ENCODE measurements at places on chromosomes 12 and 14. TPM values are rescaled to one million over a fixed set of nuclear protein-coding genes. Genes with fewer than 3 reads are reported as not detected.

- no peaks in the 10 kb centered on the region for H3K36me3 ChIP-seq
- no peaks in the 10 kb centered on the region for H3K4me1 ChIP-seq
- no peak for DNase-seq
- no peak overlapping the region for H3K4me3 ChIP-seq
These were observed 180.9 kb upstream of the PDE3A start for GRCh38 chr12:20187456-20187855.

DNA sequence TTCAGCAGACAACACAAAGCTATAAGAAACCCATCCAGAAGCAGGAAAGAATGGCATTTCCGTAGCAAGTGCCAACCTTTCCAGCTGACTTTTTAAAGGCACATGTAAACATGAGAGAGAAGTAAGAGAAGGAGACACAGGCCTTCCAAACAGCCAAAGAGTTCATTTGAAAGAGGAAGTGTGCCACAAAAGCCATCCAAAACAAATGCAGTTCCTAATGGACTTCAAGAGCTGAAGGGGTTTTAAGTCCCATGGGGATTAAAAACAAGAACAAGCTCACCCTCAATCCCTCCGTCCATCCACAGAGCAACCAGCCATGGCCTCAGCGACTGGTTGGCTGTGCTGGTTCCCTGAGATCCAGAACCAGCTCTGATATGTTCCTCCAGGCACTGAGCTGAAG lies 4.5 kb upstream of the DPF3 start:
- DNase-seq, result no peak
- peaks cover 17% of the 10 kb centered on the region for H3K27me3 ChIP-seq
- peaks cover 9% of the 10 kb centered on the region for H3K4me1 ChIP-seq
- H3K27ac ChIP-seq, result no peak overlapping the region
- H3K36me3 ChIP-seq, result no peaks in the 10 kb centered on the region

GRCh38 chr14:28820677-28821076 lies 54.1 kb downstream of the FOXG1 start:
- H3K36me3 ChIP-seq, result no peaks in the 10 kb centered on the region
- no peak for DNase-seq
- no peaks in the 10 kb centered on the region for H3K4me1 ChIP-seq
- H3K27ac ChIP-seq, result no peak overlapping the region
- H3K4me3 ChIP-seq, result no peak overlapping the region

DNA sequence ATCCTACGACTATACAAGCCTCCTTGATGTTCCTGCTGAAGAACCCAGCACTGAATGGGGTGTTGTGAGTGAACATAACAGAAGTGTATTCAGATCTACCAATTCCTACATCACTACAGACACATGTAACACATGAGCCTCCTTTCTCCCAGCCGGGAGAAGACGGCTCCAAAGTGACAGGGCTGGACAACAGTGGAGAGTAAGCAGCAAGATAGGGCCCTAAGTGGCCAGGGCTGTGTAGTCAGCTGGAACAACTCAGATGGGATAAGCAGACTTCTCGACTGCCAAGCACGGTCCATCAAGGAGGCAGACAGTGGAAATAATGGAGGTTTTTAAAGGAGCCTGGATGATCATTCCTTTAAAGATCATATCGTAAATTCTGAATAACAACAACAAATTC lies 73.5 kb downstream of the TTC7B start:
- H3K27ac ChIP-seq, result no peak overlapping the region
- peaks cover 12% of the 10 kb centered on the region for H3K36me3 ChIP-seq
- no peaks in the 10 kb centered on the region for H3K27me3 ChIP-seq

GRCh38 chr12:70305794-70306193 lies 60.3 kb upstream of the KCNMB4 start:
- no peak overlapping the region for H3K27ac ChIP-seq
- peaks cover 8% of the 10 kb centered on the region for H3K36me3 ChIP-seq
- no peaks in the 10 kb centered on the region for H3K4me1 ChIP-seq
- DNase-seq, result no peak

GRCh38 chr14:67641902-67642749 lies 22.4 kb downstream of the ARG2 start:
- H3K4me3 ChIP-seq, result no peak overlapping the region
- H3K4me1 ChIP-seq, result no peaks in the 10 kb centered on the region
- H3K36me3 ChIP-seq, result peaks cover 2% of the 10 kb centered on the region
- DNase-seq, result no peak
- H3K27ac ChIP-seq, result no peak overlapping the region
- no peaks in the 10 kb centered on the region for H3K27me3 ChIP-seq

DNA sequence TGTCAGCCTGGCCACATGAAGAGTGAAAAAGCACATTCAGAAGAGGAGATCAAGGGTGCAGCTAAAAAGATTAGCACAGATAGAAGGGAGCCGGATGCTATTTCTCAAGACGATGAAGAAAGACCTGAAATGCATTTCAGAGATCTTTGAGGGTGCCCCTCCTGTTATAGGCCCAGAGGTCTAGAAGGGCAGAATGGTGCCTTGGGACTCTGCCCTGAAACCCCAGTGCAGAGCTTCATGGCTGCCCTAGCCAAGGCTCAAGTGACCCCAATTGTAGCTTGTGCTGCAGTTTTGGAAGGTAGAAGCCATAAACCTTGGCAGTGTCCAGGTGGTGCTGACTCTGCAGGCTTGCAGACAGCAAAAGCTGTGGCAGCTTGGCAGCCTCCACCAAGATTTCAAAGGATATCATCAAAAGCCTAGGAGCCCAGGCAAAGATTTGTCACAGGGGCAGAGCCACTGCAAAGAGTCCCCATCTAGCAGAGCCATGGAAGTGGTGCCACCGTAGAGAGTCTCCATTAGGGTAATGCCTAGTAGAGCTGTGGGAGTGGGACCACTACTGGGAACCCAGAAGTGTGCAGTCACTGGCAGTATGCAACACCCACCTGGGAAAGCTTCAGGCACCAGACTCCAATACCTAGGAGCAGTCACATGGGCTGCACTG lies 6.4 kb downstream of the LACRT start:
- H3K36me3 ChIP-seq, result no peaks in the 10 kb centered on the region
- H3K4me1 ChIP-seq, result no peaks in the 10 kb centered on the region
- H3K4me3 ChIP-seq, result no peak overlapping the region
- no peak for DNase-seq
- no peak overlapping the region for H3K27ac ChIP-seq

DNA sequence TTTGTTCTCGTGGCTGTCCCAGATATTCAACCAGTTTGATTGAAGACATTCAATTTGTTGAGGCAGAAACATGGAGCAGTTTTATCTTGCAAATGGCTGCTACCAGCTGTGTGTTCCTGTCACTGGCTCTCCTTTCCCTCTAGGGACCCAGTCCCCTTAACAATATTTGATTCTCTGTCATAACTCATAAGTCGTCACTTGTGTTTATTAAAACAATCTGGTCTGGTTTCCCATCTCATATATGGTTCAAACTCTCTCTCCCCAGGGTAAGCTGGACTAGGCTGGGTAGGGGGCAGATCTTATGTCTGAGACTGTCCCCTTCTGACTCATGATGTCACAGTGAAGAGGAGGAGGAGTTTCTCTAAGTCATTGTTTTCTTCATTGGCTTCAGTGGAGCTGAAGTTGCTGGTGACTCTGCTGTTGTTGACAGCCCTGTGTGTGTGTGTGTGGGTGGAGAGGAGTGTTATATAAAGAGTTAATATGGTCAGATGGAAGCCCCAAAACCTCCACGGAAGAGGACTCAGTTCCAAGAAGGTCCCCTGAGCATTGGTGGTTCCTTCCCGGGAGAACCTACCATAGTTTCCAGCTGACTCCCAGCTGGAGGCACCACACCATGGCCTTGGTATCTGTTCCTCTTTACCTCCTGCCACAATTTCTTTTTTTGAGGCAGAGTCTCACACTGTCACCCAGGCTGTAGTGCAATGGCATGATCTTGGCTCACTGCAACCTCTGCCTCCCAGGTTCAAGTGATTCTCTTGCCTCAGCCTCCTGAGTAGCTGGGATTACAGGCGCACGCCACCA lies 16.1 kb upstream of the GNG2 start:
- DNase-seq, result no peak
- H3K27ac ChIP-seq, result no peak overlapping the region
- H3K4me1 ChIP-seq, result peaks cover 9% of the 10 kb centered on the region
- H3K36me3 ChIP-seq, result no peaks in the 10 kb centered on the region

DNA sequence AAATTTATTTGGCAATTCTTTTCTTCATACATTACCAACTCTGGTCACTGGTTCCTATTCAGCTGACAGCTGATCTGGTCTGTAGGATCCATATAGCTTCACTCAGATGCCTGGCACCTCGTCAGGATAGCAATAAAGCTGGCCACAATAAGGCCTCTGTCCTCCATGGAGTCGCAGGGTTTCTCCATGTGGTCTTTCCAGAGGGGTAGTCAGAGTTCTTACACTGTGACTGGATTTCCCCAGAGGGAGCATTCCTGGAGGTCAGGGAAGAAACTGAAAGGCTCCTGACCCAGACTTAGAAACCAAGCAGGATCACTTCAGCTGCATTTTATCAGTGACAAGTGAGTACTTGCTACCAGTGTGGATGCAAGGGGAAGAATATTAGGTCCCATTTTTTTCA lies 34.9 kb upstream of the SIX1 start:
- no peaks in the 10 kb centered on the region for H3K27me3 ChIP-seq
- no peak overlapping the region for H3K4me3 ChIP-seq
- H3K36me3 ChIP-seq, result no peaks in the 10 kb centered on the region
- no peak for DNase-seq
- no peaks in the 10 kb centered on the region for H3K4me1 ChIP-seq

DNA sequence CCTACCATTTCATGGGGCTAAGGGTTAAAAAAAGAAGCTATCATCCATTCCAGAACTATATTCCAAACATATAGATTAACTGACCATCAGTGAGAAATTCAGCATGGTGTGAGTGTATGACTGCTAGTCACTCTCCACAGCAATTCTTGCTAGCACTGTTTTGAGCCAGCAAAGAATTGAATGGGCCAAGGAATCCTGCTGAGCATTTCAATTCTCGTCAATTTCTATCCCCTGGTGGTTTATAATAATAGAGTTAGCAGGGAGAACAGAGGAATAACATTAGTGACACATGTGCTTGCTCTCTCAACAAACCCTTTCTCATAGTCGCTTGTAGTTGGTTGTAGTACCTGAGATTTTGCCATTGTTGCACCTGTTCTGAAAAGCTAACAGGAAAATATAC lies 7.2 kb downstream of the MBIP start:
- no peak overlapping the region for H3K27ac ChIP-seq
- no peaks in the 10 kb centered on the region for H3K4me1 ChIP-seq
- H3K4me3 ChIP-seq, result no peak overlapping the region
- H3K27me3 ChIP-seq, result no peaks in the 10 kb centered on the region

- no peak for DNase-seq
- H3K27me3 ChIP-seq, result no peaks in the 10 kb centered on the region
- no peaks in the 10 kb centered on the region for H3K4me1 ChIP-seq
- H3K36me3 ChIP-seq, result no peaks in the 10 kb centered on the region
- H3K4me3 ChIP-seq, result no peak overlapping the region
These were observed 104.6 kb downstream of the EFCAB11 start for GRCh38 chr14:89849931-89850330.

Gene SERPINA10
- total RNA-seq, result 0.06 TPM

Gene FGF23
- total RNA-seq, result not detected

Gene PDE3A
- total RNA-seq, result 29.9 TPM

Gene ADAM21
- total RNA-seq, result 0.33 TPM

Gene SIX1
- 24.1 TPM for total RNA-seq

Gene PTCSC3
- total RNA-seq, result not detected

All from spinal cord (tissue), 10 donors.